SJSA1 (cell line): ENCODE measurements at places on chromosomes 2 and 18. TPM values are rescaled to one million over a fixed set of nuclear protein-coding genes. Genes with fewer than 3 reads are reported as not detected.
A peak's percentile ranks its signal among the peaks of the same experiment; 100 is the strongest.

DNA sequence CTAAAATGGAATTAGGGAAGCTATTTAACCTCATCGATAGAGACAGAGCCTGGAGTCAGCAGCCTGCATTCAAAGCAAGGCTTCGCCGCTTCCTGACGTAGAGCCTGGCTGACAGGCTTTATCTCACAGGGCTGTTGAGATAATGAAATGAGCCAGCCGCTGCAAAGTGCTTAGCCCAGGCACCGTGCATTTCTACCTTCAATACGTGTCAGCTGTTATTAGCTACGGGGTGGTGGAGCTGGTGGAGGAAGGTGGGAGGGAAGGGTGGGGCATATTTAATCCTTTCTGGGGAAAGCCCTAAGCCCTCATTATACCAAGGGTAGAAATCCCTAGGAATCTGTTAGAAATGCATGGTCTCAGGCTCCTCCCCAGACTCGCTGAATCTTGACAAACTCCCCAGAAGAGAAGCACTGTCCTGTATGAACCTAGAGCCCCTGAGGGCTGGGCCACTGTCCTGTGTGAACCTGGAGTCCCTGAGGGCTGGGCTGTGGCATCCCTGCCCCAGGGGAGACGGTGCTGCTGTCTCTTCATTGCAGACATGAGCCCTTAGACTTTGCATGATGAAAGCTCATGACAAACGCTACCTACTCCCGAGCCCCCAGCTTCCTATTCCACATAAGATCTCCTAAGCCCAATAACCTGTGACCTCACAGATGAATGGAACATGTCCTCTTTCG, 72.4 kb downstream of the ALPK2 start:
- DNase-seq, result no peak
- H3K36me3 ChIP-seq, result peaks cover 43% of the 10 kb centered on the region
- H3K27ac ChIP-seq, result no peak overlapping the region

GRCh38 chr2:234528410-234529148, 31.7 kb upstream of the ARL4C start:
- no peaks in the 10 kb centered on the region for H3K4me1 ChIP-seq
- no peak overlapping the region for H3K4me3 ChIP-seq
- H3K27ac ChIP-seq, result no peak overlapping the region
- H3K27me3 ChIP-seq, result no peaks in the 10 kb centered on the region
- DNase-seq, result no peak

DNA sequence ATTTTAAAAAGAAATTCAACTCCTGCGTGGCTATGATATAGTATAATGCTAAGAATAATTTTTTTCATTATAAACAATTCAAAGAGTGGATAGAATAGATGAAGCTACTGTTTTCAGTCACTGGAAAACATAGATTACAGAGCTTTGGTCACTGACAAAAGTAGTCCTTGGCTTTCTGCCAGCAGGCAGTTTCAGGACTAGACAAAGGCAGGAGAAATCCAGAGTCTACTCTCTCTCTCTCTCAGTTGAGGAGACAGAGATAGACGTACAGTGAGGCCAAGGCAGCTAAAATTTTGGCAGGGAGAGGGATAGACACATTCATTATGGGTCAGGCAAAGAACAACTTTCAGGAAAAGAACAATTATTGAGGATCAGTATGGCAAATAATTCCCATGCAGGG, 491.4 kb upstream of the CRIM1 start:
- no peak overlapping the region for H3K27ac ChIP-seq
- H3K36me3 ChIP-seq, result no peaks in the 10 kb centered on the region
- no peak overlapping the region for H3K4me3 ChIP-seq
- no peak for DNase-seq

GRCh38 chr18:68288408-68288807, 426.5 kb downstream of the TMX3 start:
- no peak overlapping the region for H3K27ac ChIP-seq
- H3K27me3 ChIP-seq, result no peaks in the 10 kb centered on the region
- DNase-seq, result no peak
- no peaks in the 10 kb centered on the region for H3K4me1 ChIP-seq
- H3K36me3 ChIP-seq, result no peaks in the 10 kb centered on the region
- no peak overlapping the region for H3K4me3 ChIP-seq

- H3K27ac ChIP-seq, result no peak within 1 kb of the TSS
- H3K4me3 ChIP-seq, result peak within 1 kb of the TSS; percentile 56
- no peaks in the 10 kb centered on the region for H3K36me3 ChIP-seq
- H3K4me1 ChIP-seq, result peaks cover 24% of the 10 kb centered on the region
- peak; percentile 76 for DNase-seq
These were observed at the start of gene FKBP1B for GRCh38 chr2:24049485-24050021. FKBP1B (plus strand) TSS chr2:24049741; CDS start chr2:24049850, 109 bp downstream.

GRCh38 chr2:234269769-234270204, 219.3 kb downstream of the SPP2 start:
- no peaks in the 10 kb centered on the region for H3K36me3 ChIP-seq
- H3K4me1 ChIP-seq, result no peaks in the 10 kb centered on the region
- no peaks in the 10 kb centered on the region for H3K27me3 ChIP-seq
- no peak overlapping the region for H3K27ac ChIP-seq
- no peak for DNase-seq

- no peak for DNase-seq
- peaks cover 19% of the 10 kb centered on the region for H3K27me3 ChIP-seq
- peaks cover 6% of the 10 kb centered on the region for H3K4me1 ChIP-seq
- H3K36me3 ChIP-seq, result no peaks in the 10 kb centered on the region
- H3K4me3 ChIP-seq, result no peak overlapping the region
- H3K27ac ChIP-seq, result no peak overlapping the region
These were observed 119.9 kb upstream of the TEX51 start for GRCh38 chr2:126778561-126779501.

DNA sequence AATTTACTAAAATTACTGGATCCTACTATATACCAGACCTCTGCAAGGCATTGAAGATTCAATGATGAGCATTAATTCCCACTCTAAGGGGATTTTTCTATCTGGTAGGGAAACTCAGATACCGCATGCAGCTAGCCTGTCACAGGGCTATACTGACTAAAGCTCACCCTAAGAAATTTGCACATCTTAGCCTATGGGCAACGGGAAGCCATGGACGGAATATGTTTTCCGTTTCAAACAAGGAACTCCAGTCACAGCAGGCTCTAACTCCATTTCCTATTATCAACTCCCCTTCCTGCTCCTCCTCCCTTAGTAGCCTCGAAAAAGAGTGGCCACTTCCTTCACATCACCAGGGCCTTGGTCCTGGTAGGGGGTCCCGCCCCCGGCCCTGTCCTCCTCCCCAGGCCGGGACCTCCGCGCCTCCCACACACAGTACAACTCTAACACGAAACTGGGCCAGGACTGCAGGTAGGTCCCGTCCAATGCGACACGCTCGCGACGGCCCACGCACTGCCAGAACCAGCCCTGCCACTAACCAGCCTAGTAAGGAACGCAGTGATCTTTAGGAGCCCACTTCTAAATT, 659 bp upstream of the COX5B start:
- H3K36me3 ChIP-seq, result peaks cover 31% of the 10 kb centered on the region
- peak overlapping the region; percentile 77 for H3K4me3 ChIP-seq
- no peaks in the 10 kb centered on the region for H3K27me3 ChIP-seq
- peaks cover 12% of the 10 kb centered on the region for H3K4me1 ChIP-seq
- DNase-seq, result no peak

DNA sequence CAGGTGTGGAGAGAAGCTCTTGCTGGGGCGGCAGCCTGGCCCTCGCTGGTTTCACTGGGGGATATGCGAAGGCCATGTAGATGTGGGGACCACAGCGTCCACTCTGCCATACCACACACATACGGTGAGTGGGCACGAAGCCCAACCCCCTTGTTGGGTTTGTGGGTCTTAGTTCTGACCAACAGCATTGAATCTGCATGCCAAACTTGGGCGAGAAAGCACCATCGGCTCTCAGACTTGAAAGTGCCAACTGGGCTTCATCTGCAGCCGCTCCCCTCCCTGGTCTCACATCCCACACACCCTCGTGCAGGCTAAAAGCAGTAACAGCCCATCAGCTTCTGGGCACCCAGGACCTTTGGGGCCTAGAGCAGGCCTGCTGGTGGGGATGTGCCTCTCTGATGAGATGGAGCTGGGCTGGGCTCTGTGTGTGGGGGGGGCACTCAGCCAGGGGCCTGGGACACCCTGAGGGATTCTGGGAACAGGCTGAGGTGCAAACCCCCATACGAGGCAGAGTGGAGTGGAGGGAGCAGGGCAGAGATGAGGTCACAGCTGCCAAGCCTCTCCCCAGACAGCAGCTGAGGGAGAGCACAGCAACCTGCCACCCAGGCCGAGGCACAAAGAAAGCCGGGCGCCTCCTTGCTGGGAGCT, 264.4 kb downstream of the TWIST2 start:
- DNase-seq, result no peak
- H3K4me1 ChIP-seq, result peaks cover 79% of the 10 kb centered on the region
- peaks cover 29% of the 10 kb centered on the region for H3K36me3 ChIP-seq
- H3K4me3 ChIP-seq, result no peak overlapping the region

GRCh38 chr2:237441605-237442274, 27.8 kb upstream of the COL6A3 start:
- H3K4me1 ChIP-seq, result peaks cover 18% of the 10 kb centered on the region
- H3K27ac ChIP-seq, result no peak overlapping the region
- no peak for DNase-seq
- H3K4me3 ChIP-seq, result no peak overlapping the region
- no peaks in the 10 kb centered on the region for H3K36me3 ChIP-seq
- H3K27me3 ChIP-seq, result no peaks in the 10 kb centered on the region

GRCh38 chr18:53909668-53910067, 314.8 kb downstream of the MBD2 start:
- no peak overlapping the region for H3K27ac ChIP-seq
- no peaks in the 10 kb centered on the region; the same call in 1 of the 2 replicates for H3K4me1 ChIP-seq
- H3K27me3 ChIP-seq, result no peaks in the 10 kb centered on the region

DNA sequence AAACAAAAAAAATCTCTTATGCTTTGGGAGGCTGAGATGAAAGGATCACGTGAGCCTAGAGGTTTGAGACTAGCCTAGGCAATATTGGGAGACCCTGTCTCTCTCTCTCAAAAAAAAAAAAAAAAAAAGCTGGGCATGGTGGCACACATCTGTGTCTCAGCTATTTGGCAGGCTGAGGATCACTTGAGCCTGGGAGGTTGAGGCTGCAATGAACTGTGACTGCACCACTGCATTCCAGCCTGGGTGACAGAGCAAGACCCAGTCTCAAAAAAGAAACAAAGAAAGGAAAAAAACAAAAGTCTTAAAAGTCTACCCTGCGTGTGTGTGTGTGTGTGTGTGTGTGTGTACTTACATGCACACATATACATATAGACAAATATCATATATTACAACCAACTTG, 25.3 kb upstream of the OR6B3 start:
- H3K27ac ChIP-seq, result no peak overlapping the region
- no peaks in the 10 kb centered on the region for H3K36me3 ChIP-seq
- H3K4me3 ChIP-seq, result no peak overlapping the region
- no peak for DNase-seq

GRCh38 chr18:74679006-74679678, 81.5 kb downstream of the ZNF407 start:
- 0 out of 2 replicates have a peak, but pooled peaks cover 5% of the 10 kb centered on the region for H3K36me3 ChIP-seq
- H3K4me1 ChIP-seq, result peaks cover 15% of the 10 kb centered on the region
- no peaks in the 10 kb centered on the region for H3K27me3 ChIP-seq

DNA sequence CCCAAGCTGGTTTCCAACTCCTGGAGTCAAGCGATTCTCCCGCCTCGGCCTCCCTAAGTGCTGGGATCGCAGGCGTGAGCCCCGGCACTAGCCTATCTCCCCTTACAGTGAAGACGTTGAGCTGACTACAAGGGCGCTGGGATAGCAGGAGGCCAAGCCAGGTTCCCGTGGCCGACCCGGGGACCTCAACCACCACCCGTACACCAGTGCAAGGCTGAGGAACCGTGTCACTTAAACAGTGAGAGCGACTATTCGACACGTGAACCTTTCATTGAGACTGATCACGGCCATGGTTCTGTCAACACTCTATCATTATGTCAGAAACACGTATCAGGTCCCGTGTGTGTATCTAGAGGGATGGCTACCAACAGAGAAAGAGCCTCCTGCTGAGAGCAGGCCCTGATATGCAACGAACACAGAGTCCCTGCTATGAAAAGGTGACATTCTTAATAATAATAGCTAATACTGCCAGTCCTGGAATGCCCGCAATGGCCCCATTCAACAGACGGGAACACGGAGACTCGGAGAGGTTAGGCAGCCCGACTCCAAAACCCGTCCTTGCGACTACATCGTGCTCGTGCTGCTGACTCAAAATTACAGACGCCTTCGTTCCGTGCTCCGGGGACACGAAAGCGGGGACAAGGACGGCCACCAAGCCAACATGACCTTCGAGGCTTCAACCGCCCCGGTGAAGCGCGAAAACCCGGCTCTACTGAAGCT, 833 bp downstream of the AFG3L2 start:
- DNase-seq, result no peak
- H3K4me1 ChIP-seq, result peaks cover 12% of the 10 kb centered on the region
- H3K4me3 ChIP-seq, result peak overlapping the region; percentile 99
- peaks cover 17% of the 10 kb centered on the region for H3K36me3 ChIP-seq
- H3K27ac ChIP-seq, result peak overlapping the region; percentile 97

Gene PCARE
- total RNA-seq, result not detected in 2 replicates

Gene EMX1
- not detected in 2 replicates for total RNA-seq

Gene MYOM1
- not detected in 2 replicates for total RNA-seq

Gene SERPINB10
- 1.7 TPM in 1 of 2 replicates, not detected in the other for total RNA-seq

Gene SGO2
- total RNA-seq, result 16.4 and 22.9 TPM in 2 replicates

Gene TUBA3E
- total RNA-seq, result not detected in 2 replicates

Gene RSAD2
- not detected in 2 replicates for total RNA-seq

Gene LRRTM1
- not detected in 2 replicates for total RNA-seq

Gene PLGLB1
- 0.56 TPM in 1 of 2 replicates, not detected in the other for total RNA-seq
